ENCODE measurements at places on chromosomes 1 and 21. TPM values are rescaled to one million over a fixed set of nuclear protein-coding genes. Genes with fewer than 3 reads are reported as not detected.
A peak's percentile ranks its signal among the peaks of the same experiment; 100 is the strongest.

The KRTAP19-1 gene
- not detected for total RNA-seq

DNA sequence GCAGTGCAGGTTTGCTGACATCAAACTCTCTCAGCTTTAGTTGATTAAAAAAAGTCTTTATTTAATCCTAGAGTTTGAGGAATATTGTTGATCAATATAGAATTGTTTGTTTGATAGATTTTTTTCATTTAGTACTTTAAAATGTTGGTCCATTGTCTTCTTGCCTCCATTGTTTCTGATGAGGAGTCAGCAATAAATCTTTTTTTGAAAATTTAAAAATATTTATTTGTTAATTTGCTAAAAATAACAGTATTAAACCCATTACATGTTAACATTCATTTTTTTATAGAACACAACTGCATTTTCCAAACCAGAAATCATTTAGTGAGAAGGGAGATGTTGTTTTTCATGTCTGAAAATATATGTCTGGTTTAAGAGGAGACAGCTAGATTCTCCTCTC lies 173.8 kb upstream of the USP24 start:
- no peak for DNase-seq

DNA sequence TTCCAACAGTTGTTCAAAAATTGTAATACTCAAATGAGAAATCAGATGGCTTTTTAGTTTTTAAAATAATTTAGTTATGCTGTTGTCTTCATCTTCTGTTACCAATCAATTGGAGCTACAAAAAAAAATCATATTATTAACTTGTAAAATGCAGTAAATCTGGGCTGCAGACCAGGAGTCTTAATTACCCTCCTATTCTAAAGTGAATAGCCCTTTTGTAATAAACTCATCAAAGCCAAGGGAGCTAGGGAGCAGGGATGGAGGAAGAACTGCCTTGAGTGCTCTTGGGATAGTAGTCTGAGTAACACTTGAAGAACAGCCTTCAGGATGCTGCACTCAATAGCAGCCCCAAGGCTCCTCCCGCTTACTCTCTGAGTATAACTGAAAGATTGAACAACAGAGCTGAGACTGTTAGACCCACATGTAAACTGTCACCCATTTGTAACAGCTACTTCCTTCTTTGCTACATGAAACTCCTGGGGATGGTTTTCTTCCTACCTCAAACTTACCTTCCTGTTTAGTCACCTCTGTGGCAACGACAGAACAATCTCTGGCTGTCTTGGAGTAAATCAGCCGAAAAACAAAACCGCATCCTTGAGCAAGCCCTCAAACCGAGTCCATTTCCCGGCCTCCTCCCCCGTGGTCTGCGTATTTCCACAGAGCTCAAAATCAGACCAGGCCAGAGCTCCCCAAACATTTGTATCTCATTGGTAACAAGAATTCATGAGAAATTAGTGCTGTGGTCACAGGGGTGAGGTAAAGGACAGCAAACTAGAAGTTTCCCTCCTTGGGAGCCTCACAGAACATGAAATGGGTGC lies 55.9 kb downstream of the CD58 start:
- DNase-seq: no peak

GRCh38 chr1:94801919-94802546 lies 18.1 kb upstream of the SLC44A3 start:
- no peak for DNase-seq

The USH2A gene
- total RNA-seq: 0.20 TPM

- DNase-seq: no peak
Measured at GRCh38 chr1:165632152-165632469, 1.1 kb downstream of the MGST3 start.

DNA sequence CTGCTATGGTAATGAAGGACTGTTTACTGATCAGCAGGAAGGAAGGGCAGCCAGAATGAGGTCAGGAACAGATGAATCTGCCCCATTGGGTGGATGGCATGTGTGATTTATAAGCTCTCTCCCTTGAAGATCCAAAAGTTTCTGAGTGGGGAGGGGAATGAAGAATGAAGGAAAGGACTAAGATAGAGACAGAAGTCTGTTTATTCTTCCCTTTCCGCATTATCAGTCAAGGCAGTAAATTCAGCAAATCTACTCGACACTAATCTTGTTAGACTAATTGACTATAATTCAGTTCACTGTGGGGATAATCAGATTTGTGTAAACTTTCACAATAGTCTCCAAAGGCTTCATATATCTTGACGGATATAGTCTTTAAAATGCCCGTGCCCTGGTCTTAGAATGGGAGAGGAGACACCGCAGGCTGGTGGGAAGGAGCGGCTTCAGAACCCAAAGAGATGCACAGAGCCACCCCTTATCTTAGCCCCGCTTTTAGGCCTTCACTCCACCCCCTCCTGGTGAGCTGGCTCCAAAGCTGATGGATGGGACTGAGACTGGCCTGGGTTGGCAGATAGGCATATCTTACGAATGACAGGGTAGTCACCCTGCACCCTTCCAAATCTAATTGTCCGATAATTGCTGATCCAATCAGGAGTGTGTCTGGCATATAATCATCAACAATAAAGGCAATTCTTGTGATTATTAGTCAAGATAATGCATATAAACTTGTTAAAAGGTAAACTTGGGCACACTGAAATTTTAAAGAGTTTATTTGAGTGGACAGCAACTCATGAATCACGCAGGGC lies 76.0 kb upstream of the PPM1J start:
- no peak for DNase-seq

- DNase-seq: no peak
Measured at GRCh38 chr1:77406661-77407060, 124.8 kb downstream of the AK5 start.

DNA sequence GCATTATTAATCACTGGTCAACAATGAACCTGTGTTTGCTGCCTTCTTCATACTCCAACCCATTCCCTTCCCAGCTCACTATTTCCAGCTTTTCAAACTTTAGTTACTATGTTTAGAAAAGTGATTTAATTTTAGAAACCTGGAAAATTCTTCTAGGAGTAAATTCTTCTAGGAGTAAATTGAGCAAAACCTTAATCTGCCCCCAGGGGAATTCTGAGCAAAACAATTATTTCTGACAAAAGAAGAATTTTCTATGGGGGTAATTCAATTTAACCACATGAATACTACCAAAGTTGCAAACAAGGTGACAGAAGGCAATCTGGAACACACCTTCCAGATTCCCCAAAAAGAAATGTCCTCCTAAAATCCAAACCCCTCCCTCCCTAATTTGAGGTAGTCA lies 1.8 kb downstream of the LUZP1 start:
- DNase-seq: no peak

DNA sequence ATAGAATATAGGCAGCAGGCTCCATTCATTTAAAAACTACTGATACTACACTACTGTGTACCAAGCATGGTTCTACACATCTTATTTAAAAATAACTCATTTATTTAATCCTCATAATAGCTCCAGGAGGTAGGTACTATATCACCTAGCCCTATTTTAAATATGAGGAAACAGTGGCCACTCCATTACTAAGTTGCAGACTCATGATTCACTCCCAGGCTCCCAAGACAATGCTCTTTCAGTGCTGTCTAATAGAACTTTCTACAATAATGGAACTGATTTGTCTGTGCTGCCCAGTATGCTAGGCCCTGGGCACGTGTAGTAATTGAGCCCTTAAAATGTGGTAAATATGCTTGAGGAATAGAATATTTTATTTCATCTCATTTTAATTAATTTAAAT lies 357.1 kb downstream of the LTN1 start:
- no peak for DNase-seq

- no peak for DNase-seq
Measured at GRCh38 chr1:204854286-204854685, 16.4 kb upstream of the NFASC start.

DNA sequence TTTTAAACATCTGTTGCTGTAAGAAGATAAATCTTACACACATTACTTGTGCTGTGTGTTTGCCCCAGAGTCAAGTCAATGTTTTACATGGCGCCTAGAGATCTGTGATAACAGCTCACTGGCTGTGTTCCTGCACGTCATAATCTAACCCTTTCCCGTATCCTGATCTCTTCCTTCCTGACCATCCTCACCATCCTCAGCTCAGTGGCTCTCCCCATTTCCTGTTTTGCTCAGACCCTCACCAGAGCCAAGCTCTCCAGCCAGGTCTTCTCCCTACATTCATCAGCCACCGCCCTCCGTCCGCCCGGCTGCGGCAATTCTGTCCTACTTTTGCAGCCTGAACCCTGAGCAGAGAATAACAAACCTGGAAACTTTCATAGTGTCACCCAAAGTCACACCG lies 824.7 kb downstream of the USP25 start:
- DNase-seq: no peak

The GPR3 gene
- total RNA-seq: 0.66 TPM

The OPRD1 gene
- 0.28 TPM for total RNA-seq

DNA sequence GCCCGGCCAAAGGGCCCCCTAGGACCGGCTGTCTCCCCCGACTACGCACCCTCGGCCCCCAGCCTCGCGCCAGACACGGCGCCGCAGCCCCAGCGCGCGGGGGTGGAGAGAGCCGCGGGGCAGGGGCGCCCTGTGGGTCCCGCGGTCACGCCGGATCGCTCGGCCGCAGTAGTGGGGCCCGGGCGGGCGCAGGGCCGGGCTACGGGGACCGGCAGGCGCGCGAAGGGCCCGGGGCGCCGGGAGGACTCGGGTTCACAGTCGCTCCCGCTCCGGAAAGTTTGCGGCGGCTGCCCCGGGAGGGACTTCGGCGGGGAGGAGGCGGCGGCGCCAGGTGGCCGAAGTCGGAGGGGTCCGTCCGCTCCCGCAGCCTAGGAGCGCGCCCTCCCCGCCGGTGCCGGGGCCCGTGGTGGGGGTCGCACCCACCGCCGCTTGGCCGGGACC lies 7.1 kb upstream of the ZNF669 start:
- no peak for DNase-seq

The ADGRL4 gene
- 11.8 TPM for total RNA-seq

DNA sequence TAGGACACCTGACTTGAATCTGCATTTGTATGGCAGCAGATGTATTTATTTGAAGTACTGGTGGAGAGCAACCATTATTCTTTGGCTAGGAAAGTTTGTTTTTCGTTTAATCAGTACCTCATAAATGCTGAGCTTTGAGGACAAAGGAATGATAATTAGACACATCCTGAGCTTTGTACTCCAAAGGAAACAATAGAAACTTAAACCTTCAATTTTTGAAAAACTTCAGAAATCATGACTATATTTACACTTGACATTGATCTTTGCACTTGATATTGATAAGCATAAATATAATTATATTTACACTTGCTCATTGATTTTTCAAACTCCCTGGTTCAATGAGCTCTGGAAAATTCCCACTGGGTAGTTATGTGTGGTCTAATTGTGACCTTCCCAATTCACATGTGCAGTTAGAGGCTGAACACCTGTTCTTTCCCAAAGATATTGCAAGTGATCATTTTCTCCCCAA lies 10.7 kb downstream of the PATJ start:
- DNase-seq: no peak

GRCh38 chr1:42784946-42785693 lies at the start of gene TMEM269:
Gene TMEM269 (plus strand): TSS chr1:42784991. CDS start chr1:42789894, 4,903 bp downstream.
- no peak for DNase-seq

- DNase-seq: no peak
Measured at GRCh38 chr1:66676613-66677298, 75.5 kb upstream of the DYNLT5 start.

The CR1L gene
- 0.50 TPM for total RNA-seq

The ENAH gene
- total RNA-seq: 91.4 TPM

DNA sequence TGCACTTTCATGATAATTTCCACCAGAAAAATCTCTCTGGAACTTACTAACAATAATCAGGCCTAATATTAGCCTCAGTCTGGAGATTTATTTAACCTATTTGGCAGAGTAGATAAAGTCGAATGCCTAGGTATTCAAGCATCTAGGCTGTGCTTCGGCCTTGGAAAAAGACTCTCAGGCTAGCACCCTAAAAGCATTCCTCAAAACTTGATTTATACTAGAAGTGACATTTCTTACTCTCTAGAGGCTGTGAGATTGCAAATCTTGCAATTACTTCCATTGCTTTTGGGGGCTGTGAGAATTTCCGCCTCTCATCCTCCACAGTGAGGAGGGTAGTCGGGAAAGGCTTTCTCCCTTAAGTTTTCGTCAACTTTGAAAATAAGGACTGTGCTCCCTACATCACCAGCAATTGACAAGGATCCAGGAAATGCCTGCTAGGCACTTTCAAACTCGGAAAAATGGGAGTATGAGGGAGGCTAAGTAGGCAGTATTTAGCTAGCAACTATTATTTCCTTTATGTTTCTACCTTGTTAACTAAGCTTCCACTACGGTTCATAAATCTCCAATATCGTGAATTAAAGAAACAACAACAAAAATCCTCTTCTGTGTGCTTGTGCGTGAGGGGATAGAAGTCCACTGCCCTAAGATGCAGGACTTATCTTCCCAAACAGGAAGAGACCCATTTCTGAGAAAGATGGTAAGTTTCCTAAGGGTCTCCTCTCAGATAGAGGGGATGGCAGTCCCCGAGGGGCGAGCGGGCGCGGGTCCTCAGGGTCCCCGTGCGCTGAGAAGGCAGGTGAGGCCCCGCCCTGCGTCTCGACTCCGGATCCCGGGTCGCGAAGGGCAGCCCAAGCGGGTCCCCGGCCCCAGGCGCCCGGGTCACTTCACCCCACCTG lies 1.1 kb upstream of the LMO4 start:
- DNase-seq: no peak

- no peak for DNase-seq
Measured at GRCh38 chr1:97078872-97079271, 357.3 kb downstream of the PTBP2 start.

DNA sequence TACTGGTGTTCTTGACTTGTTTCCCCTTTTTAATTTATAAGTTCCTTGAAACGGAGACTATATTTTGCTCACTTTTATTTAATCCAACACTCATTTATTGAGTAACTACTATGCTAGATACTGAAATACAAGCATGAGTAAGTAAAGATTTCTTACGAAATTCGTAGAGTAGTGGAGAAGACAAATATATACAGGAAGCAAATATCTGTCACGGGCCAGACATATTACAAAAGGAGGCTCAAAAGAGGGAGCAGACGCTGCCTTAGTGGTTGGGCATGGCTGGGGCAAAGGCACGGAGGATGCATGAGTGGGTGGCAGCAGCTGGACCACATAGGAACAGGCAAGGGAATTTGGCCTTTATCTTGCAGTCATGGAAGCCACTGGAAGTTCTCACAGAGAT lies 6.8 kb downstream of the NCF2 start:
- DNase-seq: no peak

The ERICH3 gene
- total RNA-seq: 12.9 TPM

DNA sequence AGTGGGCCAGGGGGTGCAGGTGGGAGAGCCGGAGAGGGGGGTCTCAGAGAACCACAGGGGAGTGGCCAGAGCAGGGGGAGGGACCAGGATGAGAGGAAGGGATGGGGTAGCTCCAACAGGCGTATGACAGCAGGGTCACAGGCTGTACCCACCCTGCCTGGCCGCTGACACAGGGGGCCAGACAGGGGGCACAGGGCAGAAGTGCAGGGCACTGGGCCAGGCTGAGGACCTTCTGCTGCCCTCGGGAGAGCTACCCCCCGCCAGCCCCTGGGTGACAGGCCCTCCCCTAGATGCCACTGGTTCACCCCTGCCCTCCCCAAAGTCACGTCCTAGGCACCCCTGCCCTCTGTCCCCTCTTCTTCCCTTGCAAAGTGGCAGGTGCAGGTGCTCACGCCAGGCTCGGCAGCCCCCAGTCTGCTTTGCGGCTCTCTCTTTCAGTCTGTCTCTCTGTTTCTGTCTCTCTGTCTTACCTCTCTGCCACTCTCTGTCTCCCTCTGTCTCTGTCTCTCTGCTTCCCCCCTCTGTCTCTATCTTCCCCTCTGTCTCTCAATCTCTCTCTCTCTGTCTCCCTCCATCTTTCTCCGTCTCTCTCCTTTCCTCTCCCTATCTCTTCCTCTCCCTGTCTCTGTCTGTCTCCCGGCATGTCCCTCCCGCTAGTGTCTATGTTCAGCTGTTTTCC lies 48.5 kb downstream of the WNT9A start:
- DNase-seq: no peak

- DNase-seq: peak; percentile 56
Measured at GRCh38 chr1:155968670-155969069, 9.7 kb downstream of the ARHGEF2 start.

The PSMB2 gene
- total RNA-seq: 26.3 TPM

All from spinal cord (tissue), 10 donors.